ENCODE measurements at places on chromosomes 11 and 22. TPM values are rescaled to one million over a fixed set of nuclear protein-coding genes. Genes with fewer than 3 reads are reported as not detected.

The DMC1 gene
- total RNA-seq, result 0.22 TPM

The ANO3 gene
- not detected for total RNA-seq

The STK33 gene
- total RNA-seq, result 0.65 TPM

The C11orf91 gene
- not detected for total RNA-seq

The THRSP gene
- not detected for total RNA-seq

The NLRP14 gene
- total RNA-seq, result not detected

The CARD18 gene
- not detected for total RNA-seq

The IGLL1 gene
- not detected for total RNA-seq

The C22orf42 gene
- total RNA-seq, result not detected

The MRGPRX4 gene
- total RNA-seq, result 0.79 TPM

The IGF2 gene
- 4.6 TPM for total RNA-seq

The DDX6 gene
- total RNA-seq, result 77.4 TPM

The ZP1 gene
- not detected for total RNA-seq

The OR2AG1 gene
- not detected for total RNA-seq

The TTC38 gene
- total RNA-seq, result 22.6 TPM

The PRR14L gene
- total RNA-seq, result 18.5 TPM

The RAB38 gene
- total RNA-seq, result 0.60 TPM

The CCDC87 gene
- under 0.01 TPM for total RNA-seq

The A4GALT gene
- 43.8 TPM for total RNA-seq

The FAM83F gene
- total RNA-seq, result not detected

The RASGRP2 gene
- 1.3 TPM for total RNA-seq

The NXPE1 gene
- not detected for total RNA-seq

The KCNA4 gene
- total RNA-seq, result not detected

The PTPRCAP gene
- total RNA-seq, result not detected

The ADAMTS8 gene
- not detected for total RNA-seq

The KRTAP5-10 gene
- total RNA-seq, result not detected

The ACR gene
- 0.20 TPM for total RNA-seq

The C11orf42 gene
- total RNA-seq, result not detected

The KCNJ5 gene
- total RNA-seq, result not detected

The TSKU gene
- total RNA-seq, result 3.2 TPM

The SHISAL1 gene
- total RNA-seq, result under 0.01 TPM

The TSGA10IP gene
- not detected for total RNA-seq

The OR52I1 gene
- not detected for total RNA-seq

The CDKN1C gene
- 18.7 TPM for total RNA-seq

The RGL4 gene
- not detected for total RNA-seq

Data from lung microvascular endothelial cell (primary cell).